Fibroblast of lung (primary cell): ENCODE measurements at places on chromosomes 16 and 17. TPM values are rescaled to one million over a fixed set of nuclear protein-coding genes. Genes with fewer than 3 reads are reported as not detected.

Gene SMARCD2
- total RNA-seq, result 87.0 and 94.5 TPM in 2 replicates

Gene PRR11
- 1.0 and 6.1 TPM in 2 replicates for total RNA-seq

Gene HSPB9
- total RNA-seq, result not detected in 2 replicates

Gene CCL11
- not detected in 2 replicates for total RNA-seq

Gene CDRT4
- total RNA-seq, result 0.77 and 2.3 TPM in 2 replicates

Gene SULT1A2
- 0.17 and 0.26 TPM in 2 replicates for total RNA-seq

Gene LCAT
- 3.3 and 6.4 TPM in 2 replicates for total RNA-seq

Gene TBX21
- total RNA-seq, result not detected in 2 replicates

Gene SGCA
- 4.1 and 4.3 TPM in 2 replicates for total RNA-seq

Gene INCA1
- 0.26 and 0.33 TPM in 2 replicates for total RNA-seq

Gene CX3CL1
- under 0.01 TPM in 1 of 2 replicates, not detected in the other for total RNA-seq

Gene LRRC36
- 0.51 and 0.66 TPM in 2 replicates for total RNA-seq

Gene VPS9D1
- 7.2 and 13.0 TPM in 2 replicates for total RNA-seq

Gene ACSM2B
- not detected in 2 replicates for total RNA-seq

Gene CEP95
- total RNA-seq, result 24.4 and 24.8 TPM in 2 replicates

Gene TRPV3
- total RNA-seq, result 0.77 and 0.99 TPM in 2 replicates

Gene SLC16A6
- total RNA-seq, result 1.5 and 8.3 TPM in 2 replicates

Gene DCXR
- total RNA-seq, result 38.3 and 43.6 TPM in 2 replicates

Gene MEIOB
- not detected in 2 replicates for total RNA-seq

Gene CES3
- 0.77 and 1.3 TPM in 2 replicates for total RNA-seq

Gene CLEC18B
- 0.77 and 0.83 TPM in 2 replicates for total RNA-seq

Gene IL17C
- total RNA-seq, result not detected in 2 replicates

Gene CIITA
- total RNA-seq, result 0.51 and 0.66 TPM in 2 replicates

Gene MT2A
- total RNA-seq, result 76.5 and 113 TPM in 2 replicates

Gene RAB37
- total RNA-seq, result 0.26 and 0.66 TPM in 2 replicates

Gene KCNJ18
- total RNA-seq, result not detected in 2 replicates

Gene OR3A3
- not detected in 2 replicates for total RNA-seq

Gene KRT35
- not detected in 2 replicates for total RNA-seq

Gene OR1E2
- not detected in 2 replicates for total RNA-seq

Gene PDPK1
- total RNA-seq, result 17.7 and 25.9 TPM in 2 replicates

Gene WNT9B
- not detected in 2 replicates for total RNA-seq

Gene RAB26
- 0.51 and 2.0 TPM in 2 replicates for total RNA-seq

Gene DNAH9
- not detected in 2 replicates for total RNA-seq

Gene GALK1
- total RNA-seq, result 36.7 and 62.8 TPM in 2 replicates

Gene LYZL6
- not detected in 2 replicates for total RNA-seq

Gene HOXB9
- not detected in 2 replicates for total RNA-seq

Gene CCDC200
- not detected in 2 replicates for total RNA-seq

Gene RAB40C
- 9.8 and 11.6 TPM in 2 replicates for total RNA-seq

Gene KIFC3
- 30.3 and 44.9 TPM in 2 replicates for total RNA-seq

Gene ABCA5
- total RNA-seq, result 8.5 and 17.5 TPM in 2 replicates

Gene CEP295NL
- total RNA-seq, result 2.3 and 2.8 TPM in 2 replicates

Gene CASKIN1
- total RNA-seq, result 0.17 and 0.26 TPM in 2 replicates

Gene PRKCB
- under 0.01 TPM in 1 of 2 replicates, not detected in the other for total RNA-seq

Gene ZNF319
- 2.8 and 4.1 TPM in 2 replicates for total RNA-seq

Gene GRAPL
- under 0.01 and 0.17 TPM in 2 replicates for total RNA-seq

Gene TBC1D3B
- total RNA-seq, result 1.8 and 2.3 TPM in 2 replicates

Gene SPEM2
- total RNA-seq, result not detected in 2 replicates

Gene TBC1D26
- 0.17 TPM in 1 of 2 replicates, not detected in the other for total RNA-seq

Gene CCL4
- not detected in 2 replicates for total RNA-seq

Gene ACSM3
- total RNA-seq, result 1.3 and 2.3 TPM in 2 replicates

Gene SOCS7
- total RNA-seq, result 9.4 and 9.8 TPM in 2 replicates
